GM23338 (cell line): ENCODE measurements at places on chromosomes 13 and 19. TPM values are rescaled to one million over a fixed set of nuclear protein-coding genes. Genes with fewer than 3 reads are reported as not detected.

GRCh38 chr19:38805180-38805579 lies 7.6 kb downstream of the LGALS4 start:
- DNase-seq, result no peak

DNA sequence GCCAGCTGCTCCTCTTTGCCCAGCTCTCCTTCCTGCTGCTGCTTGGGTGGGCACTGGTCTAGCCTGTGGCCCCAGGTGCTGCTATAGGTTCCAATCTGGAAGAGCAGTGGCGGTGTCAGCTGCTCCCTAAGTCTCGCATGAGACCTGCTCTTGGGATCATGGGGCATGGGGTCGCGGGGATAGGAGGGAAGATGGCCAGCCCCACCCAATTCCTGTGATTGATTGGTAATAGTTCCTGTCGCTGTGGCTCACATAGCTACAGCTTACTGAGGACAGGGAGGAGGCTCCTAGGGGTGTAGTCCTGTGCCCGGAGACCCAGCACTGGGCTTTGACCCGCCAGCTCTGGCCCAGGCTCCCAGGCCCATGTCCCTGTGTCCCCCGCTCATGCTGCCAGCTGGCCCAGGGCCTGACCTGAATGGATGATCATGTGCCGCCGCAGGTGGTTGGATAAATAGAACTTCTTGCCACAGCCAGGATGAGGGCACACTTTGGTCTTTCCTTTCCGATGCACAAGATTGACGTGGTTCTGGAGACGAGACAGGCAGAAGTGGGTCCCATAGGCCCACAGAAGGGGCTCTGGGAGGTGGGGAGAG lies 4.5 kb upstream of the ELAVL3 start:
- DNase-seq, result peak; percentile 51

DNA sequence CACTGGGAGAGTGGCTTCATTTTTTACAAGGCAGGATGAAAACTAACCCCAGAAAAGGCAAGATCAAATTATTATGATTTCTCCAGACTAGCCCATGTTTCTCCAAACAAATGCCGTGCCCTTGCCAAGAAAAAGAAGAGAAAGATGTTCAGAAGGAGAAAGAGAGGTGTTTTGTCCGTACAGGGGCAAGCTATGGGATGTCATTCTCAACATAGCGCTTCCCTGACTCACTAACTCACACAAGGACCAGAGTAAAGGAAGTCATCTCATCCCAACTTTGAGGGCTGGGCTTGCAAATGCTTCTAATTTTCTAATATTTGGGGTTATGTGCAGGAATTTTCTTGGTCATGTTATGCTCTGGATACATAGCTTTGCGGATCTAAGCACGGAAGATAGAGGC lies 224.2 kb upstream of the MAB21L1 start:
- DNase-seq, result no peak

DNA sequence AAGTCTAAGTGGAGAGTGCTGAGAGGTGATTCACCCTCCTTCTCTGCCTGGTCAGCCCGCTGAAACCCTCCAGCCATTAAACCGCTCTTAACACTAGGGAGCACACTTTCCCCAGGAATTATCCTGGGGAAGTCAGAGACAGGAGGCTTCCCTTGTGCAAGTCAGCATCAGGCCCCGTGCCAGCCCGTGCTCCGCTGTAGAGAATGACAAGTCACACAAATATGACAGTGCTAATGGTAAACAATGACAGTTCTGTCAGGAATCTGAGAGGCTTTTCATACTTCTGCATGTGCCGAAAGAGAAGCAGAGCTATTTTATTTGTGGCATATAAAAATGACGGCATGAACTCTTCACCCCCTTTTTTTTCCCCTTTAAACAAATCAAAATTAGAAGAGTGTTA lies 816.9 kb upstream of the SLC10A2 start:
- DNase-seq, result peak; percentile 84

- DNase-seq, result no peak
Measured at GRCh38 chr19:17121736-17122293, 46.2 kb downstream of the MYO9B start.

DNA sequence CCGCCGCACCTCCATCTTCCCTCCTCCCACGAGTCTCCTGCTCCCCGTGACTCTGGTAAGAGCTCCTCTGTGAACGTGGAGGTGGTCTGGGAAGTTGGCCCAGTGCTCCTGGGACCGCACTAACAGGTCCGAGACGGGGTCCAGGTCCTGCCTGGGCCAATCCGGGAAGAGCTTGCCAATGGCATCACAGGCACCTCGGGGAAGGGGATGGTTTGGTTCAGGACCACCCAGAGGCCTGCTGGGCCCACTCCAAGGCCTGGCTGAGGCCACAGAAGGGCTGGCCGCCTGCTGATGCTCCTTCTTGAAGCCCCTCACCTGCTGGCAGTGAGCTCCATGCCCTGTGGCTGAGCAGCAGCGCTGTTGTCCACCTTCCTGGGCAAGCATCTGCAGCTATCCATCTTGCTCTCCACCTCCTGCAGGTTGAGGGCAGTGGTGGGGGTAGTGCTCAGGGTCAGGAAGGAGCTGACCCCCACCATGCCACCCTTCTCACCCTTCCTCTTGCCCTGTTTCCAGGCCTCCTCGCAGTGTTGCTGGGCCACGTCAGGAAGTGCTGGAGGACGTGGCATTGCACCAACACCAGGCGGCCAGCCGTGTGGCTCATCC lies 41.2 kb upstream of the TPM4 start:
- DNase-seq, result no peak

DNA sequence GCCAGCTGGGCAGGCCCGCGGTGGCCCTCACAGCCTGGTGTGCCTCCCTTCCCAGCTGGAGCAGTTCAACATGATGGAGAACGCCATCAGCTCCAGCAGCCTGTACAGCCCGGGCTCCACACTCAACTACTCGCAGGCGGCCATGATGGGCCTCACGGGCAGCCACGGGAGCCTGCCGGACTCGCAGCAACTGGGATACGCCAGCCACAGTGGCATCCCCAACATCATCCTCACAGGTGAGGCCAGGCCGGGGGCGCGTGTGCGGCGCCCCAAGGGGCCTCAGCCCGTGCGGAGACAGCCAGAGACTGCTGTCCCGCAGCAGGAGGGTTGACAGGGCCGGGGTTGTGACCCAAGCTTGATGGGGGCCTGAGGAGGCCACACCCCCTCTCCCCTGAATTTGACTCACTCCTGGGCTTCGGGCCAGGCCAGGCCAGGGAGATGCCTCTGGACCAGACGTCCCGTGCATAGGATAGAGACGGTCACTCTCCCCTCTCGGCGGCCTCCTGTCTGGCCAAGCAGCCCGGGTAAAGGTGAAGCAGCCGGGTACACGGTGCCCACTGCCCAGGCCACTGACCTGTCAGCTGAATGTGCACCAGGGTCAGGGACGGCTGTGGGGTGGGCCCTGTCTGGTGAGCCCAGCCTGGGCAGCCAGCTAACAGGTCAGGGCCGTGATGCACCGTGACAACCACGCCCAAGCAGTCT lies 15.4 kb downstream of the COMP start:
- DNase-seq, result no peak

DNA sequence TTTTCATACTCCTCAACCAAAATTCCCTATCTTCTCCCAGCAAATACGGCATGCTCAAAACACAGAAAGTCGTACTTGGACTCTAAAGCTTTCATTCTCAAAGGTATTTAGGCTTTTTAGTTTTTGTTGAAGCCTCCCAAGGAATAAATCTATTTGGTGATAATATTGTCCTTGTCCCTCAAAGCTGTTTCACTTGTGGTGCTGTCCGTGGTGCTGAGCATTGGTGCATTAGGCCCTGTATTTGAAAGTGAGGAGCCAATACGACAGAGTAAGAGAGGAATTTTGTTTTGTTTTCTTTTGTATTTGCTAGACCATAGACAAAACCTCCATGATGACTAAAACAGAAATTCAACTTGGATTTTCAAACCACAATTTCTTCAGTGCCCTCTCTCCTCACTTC lies 3.2 kb upstream of the LGALS13 start:
- DNase-seq, result peak; percentile 69

GRCh38 chr13:24741016-24741662 lies 22.8 kb upstream of the RNF17 start:
- DNase-seq, result peak; percentile 39

GRCh38 chr13:79799059-79799867 lies 318.3 kb downstream of the NDFIP2 start:
- no peak for DNase-seq

The ZNF221 gene
- total RNA-seq, result 9.2 and 14.0 TPM in 2 replicates

The MYO1F gene
- total RNA-seq, result 3.8 and 3.9 TPM in 2 replicates

The RETN gene
- not detected in 2 replicates for total RNA-seq

The IFT88 gene
- total RNA-seq, result 7.7 and 8.2 TPM in 2 replicates

The TEX26 gene
- not detected in 2 replicates for total RNA-seq
